ENCODE measurements at places on chromosomes 13 and 19.

DNA sequence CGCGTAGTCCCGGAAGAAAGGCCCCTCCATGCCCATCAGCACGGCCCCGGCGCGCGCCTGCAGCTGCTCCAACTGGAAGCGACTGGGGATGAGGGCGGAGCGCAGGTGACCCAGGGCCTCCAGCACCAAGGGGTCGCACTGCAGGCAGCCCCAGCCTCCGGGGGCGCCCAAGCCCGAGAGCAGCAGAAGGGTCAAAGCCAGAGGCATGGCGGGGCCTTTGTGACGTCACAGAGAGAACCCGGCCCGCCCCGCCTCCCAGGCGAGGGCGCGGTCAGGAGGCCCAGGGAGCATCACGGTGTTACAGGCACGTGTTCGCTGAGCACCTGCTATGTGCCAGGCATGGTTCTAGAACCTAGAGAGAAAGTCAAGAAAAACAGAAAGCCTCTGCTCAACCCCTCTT, at the start of gene IZUMO2:
Gene IZUMO2 (minus strand): TSS at position 294 of the 400 bp plus-strand sequence. CDS start 87 bp downstream, at position 207.
- DNase-seq, result no peak

DNA sequence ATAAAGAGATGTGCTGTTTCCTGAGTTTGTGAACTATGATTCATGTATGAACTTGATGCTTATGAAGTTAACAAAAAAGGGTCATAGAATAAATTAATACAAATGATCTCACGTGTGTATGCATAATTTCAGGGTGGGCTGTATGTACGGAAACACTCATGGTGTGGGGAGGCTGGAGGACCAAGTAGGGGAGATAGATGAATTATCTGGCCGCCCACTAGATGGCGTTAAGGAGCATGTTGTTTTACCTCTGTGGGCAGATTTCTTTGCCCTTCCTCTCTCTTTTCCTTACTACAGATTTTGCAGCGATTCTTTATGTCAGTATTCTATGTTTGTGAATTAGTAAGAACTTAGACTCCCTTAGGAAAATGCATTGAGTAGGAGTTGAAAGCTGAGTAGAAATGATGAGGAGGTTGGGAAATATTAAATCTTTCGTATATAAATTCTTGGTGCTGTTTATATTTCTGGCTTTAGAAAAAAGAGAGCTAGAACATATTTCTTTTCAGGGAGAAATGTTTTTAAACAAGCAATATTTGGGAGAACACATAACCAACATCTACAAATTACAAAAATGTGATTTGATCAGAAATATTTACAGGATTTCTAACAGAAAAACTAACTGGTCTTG, 47.4 kb upstream of the TMTC4 start:
- DNase-seq, result peak; percentile 54

DNA sequence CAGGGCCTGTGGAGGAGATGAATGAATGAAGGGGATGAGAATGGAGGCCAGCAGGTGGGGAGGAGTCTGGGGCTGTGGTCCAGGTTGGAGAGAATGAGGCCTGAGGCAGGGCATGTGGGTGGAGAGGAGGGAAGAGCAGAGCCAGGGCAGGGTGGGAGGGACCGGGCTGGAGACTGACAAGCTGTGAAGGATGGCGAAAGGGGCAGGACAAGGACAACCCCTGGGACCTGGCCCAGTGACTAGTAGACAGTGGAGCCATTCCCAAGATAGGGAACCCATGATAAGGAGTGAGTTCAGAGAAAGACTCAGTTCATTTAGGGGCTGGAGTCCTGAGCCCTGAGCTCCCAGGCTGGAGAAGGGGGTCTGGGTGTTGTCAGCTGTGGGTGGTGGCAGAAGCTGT, 3.0 kb downstream of the PTH2 start:
- no peak for DNase-seq

- DNase-seq, result no peak
Observed at GRCh38 chr19:30676990-30677679, 305.0 kb downstream of the ZNF536 start.

DNA sequence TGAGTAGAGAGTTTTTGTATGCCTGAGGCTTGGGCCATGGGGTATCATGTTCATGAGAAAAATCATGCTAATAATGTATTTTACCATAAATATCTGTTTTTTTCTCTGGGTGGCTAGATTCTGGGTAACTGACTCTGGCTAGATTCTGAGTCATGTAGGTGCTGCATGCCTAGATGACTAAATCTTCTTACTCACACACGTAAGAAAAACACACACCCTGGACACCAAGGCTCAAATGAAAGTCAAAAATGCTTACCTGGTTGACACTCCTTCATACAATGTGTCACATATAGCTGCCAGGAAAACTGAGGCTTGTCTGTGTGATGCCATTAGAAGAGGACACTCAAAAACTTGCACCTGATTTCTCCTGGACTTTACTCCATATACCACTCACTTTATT, 597.4 kb upstream of the SLITRK1 start:
- DNase-seq, result no peak

DNA sequence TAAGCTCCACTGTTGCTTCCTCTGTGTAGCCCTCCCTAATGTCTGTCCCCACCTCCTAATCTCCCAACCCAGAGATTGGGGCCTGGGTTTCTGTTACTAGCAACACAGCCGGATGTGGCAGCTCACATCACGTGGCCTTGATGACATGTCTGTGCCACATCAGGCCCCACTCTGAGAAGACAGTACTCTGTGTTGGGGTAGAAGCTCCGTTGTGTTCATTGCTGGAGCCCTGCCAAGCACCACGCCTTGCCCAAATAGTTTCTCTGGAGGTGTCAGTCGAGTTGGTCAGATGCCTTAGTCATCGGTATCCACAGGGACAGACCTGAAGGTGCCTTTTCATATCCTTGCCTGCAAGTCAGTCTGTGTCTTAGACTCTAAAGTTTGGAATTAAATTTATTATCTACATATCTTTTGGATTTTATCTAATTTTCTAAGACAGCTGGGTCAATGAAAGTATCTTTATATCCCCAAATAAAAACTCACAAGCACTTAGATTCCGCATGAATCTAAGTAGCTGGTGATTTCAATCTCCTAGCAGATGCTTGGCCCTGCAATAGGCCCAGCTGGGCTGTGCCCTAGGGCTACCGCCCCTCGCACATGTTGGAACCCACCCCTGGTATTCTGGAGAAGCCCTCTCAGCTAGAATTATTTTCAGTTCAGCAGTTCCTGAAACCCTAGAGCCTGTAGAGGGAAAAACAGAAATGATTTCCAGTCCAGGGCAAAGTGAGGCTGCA, 204.0 kb upstream of the TSHZ3 start:
- no peak for DNase-seq

DNA sequence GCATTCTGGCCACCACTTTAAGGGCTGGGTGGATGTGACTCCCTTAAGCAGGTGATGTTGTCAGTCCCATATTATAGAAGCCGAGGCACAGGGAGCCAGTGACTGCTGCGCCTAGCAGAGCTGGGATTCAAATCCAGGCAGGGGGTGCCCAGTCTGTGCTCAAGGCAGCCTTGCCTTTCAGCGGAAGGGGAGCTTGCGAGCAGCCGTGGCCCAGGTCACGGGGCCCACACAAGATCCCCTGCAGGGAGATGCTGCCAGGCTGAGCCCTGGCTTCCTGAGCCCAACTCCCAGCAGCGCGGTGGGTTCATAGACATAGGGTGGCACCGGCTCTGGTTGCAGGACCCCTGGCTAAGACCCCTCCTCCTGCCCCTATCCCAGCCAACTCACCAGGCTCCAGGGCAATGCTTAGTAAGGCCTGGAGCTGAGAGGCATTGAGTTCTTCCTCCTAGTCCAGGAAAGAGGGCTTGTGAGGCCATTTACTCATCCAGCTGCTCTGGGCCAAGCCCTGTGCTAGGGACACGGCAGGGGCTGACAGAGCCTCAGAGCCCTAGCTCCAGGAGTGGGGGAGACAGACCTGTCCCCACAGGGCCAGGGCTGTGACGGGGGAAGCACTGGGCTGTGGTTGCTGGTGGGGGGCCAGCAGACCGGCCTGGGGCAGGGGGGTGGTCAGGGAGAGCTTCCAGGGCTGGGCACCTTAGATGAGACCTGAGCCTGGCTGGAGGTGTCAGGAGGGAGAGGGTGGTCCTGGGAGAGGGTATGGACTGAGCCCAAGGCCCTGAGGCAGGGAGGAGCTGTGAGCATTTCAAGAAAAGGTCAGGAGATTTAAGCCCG, 9.6 kb downstream of the CAPN12 start:
- DNase-seq, result no peak

DNA sequence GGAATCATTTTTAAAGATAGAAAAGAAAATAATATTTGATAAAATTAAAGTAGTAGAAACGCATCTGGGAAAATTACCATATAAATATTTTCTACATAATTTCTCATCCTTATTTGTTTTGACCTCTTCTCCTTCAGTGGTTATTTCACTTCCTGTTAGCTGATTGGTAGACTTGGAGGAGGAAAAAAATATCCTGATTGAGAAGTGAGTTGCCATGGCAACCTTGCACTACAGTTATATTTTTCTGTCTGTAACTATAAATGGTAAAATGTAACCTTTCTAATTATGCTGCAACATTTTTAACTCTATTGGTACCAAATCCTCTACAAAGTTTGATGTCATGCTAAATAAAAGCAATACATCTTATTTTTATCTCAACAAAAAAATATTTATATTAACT, 45.2 kb downstream of the SCEL start:
- DNase-seq, result no peak

- no peak for DNase-seq
Observed at GRCh38 chr19:4373601-4374497, 26.5 kb downstream of the SH3GL1 start.

Data from activated CD4-positive, alpha-beta T cell treated with anti-CD3 and anti-CD28 coated beads for 4 hours (primary cell).